ENCODE measurements at places on chromosomes 2 and 18.
A peak's percentile ranks its signal among the peaks of the same experiment; 100 is the strongest.

- DNase-seq = no peak
Measured at GRCh38 chr18:75041586-75041985, 167.4 kb downstream of the PTGR3 start.

- peak; percentile 68 for DNase-seq
Measured at GRCh38 chr2:33015421-33016142, 68.8 kb downstream of the LTBP1 start.

DNA sequence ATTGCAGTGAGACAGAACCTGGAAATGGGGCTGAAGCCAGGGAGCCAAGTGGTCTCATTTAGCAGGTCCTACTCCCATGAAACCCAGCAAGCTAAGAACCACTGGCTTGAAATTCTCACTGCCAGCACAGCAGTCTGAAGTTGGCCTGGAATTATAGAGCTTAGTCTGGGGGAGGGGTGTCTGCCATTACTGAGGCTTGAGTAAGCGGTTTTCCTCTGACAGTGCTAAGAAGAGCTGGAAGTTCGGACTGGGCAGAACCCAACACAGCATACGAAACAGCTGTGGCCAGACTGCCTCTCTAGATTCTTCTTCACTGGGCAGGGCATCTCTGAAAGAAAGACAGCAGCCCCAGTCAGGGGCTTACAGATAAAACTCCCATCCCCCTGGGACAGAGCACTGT lies 305.7 kb upstream of the SETBP1 start:
- no peak for DNase-seq

- DNase-seq = no peak
Measured at GRCh38 chr2:195105581-195105980, 551.4 kb upstream of the SLC39A10 start.

- DNase-seq = no peak
Measured at GRCh38 chr2:190877436-190877835, 3.2 kb upstream of the GLS start.

- no peak for DNase-seq
Measured at GRCh38 chr2:183408562-183408961, 284.3 kb downstream of the NUP35 start.

DNA sequence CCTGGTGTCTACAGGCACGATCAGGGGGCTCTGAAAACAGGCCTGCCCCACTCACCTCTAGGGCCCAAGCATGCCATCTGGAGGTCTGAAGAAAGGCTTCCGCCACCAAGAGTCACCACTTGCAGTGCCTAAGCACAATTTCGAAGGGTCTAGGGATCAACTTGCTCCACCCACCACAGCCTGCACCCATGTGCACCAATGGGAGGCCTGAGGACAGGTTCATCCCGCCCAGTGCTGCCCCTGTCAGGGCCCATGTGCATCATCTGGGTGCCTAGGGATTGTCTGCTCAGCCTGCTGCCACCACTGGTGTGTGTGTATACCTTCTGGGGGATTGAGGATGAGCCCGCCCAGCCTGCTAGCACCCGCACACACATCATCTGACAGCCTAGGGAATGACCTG lies 121.0 kb upstream of the ACVR1C start:
- DNase-seq = no peak

- DNase-seq = no peak
Measured at GRCh38 chr2:82317012-82317411, 2012.5 kb upstream of the LRRTM1 start.

DNA sequence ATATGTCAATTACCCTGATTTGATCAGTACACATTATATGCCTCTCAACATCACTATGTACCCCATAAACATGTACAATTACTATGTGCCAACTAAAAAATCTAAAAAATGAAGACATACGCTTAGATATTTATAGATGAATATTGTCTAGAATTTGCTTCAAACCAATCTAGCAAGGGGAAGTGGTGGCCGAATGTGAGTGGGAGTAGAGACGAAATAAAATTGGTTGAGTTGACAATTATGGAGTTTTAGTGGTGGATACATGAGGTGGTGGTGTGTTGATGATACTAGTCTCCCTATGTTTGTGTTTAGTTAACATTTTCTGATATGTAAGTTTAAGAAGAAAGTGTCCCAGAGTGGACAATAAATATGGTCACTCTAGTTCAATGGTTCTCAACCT lies 49.0 kb downstream of the SDC1 start:
- no peak for DNase-seq

DNA sequence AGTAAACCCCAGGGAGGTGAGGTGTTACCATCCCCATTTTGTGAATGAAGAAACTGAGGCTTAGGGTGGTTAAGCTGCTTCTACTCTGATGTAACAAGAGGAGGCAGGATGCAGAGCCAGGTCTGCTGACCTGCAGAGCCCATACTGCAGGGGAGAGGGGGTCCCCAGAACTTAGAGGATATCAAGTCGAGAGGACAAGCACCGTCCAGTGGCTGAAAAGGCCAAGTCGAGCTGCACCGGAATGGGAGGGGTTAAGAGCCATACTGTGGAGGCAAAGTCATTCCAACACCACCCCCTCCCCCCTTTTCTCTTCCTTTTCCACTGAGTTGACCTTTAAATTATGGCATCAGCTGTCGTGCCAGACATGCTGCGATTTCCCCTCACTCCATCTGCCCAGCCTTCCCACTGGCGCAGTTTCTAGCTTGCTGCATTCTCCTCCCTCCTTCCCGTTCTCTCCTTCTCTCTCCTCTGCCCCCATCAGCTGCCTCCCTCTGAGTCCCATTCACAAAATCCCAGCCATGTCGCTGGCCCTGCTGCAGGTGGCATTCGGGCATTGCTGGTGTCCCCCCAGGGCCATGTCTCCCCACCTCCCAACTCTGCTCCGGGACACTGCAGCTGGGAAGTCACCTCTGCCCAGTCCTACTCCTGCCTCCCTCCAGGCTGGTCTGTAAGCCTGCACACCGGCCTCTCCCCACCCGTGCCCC lies 346.9 kb downstream of the DYSF start:
- no peak for DNase-seq

DNA sequence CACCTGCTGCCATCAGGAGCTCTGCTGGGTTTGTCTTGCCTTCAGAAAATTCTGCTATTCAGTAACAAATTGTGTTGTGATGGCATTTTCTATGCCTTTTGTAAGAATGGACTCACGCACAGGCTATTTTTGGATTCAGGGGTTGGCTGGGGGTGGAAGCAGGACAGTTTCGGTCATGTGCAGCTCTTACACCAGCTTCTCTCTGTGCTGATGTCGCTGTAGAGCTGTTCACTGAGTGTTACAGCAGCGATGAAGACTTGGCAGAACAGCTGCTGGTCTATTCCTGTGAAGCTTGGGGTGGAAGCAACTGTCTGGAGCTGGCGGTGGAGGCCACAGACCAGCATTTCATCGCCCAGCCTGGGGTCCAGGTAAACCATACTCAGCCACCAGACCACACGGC lies 49.2 kb downstream of the TRPM8 start:
- no peak for DNase-seq

GRCh38 chr18:48943333-48943732 lies 7.4 kb downstream of the SMAD7 start:
- no peak for DNase-seq

DNA sequence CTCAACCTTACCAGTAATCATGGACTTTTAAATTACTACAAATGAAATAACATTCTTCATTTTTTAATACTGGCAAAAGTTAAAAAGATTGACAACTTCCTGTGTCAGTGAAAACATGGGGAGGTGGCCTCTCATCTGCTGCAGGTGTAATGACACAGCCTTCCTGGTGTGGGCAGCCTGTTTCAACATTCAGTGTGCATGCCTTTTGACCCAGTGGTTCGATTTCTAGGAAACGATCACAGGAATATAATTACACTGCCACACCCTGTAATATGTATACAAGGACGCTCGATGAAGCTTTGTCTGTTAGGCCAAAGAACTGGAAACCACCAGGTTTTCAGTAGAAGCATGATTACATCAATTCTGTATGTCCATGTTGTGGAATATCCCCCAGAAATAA lies 68.7 kb downstream of the MTHFD2 start:
- DNase-seq = peak; percentile 39

DNA sequence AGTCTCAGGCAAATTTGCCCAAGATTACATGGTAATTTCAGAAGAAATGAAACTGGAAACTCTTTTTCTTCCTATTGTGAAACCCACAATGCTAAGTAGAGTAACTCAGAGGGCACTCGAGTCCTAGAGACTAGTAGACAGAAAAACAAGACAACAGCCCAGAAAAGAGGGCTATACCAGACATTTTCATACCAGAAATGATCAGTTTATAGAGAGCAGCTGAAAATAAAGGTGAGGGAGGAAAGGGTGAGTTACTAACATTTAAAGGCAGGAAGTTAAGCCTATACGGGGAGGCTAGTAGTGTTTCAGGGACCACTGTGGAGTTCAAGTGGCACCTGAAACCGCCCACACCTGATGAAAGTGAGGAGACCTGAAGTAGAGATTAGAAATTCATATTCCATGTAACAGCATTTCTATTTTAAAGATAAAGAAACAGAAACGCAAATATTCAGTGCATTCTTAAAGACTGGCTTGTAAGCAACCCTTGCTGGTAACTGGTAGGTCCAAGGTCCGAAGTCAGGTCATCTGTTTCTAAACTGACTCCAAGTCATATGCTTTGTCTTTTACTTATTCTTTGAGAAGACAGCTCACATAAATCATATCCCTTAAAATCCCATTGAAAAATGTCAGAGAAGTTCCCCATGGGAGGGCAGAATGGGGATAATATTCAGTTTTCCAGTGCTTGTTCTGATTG lies 145.1 kb upstream of the ITGB6 start:
- no peak for DNase-seq

GRCh38 chr18:36440614-36441013 lies 143.1 kb downstream of the FHOD3 start:
- no peak for DNase-seq

DNA sequence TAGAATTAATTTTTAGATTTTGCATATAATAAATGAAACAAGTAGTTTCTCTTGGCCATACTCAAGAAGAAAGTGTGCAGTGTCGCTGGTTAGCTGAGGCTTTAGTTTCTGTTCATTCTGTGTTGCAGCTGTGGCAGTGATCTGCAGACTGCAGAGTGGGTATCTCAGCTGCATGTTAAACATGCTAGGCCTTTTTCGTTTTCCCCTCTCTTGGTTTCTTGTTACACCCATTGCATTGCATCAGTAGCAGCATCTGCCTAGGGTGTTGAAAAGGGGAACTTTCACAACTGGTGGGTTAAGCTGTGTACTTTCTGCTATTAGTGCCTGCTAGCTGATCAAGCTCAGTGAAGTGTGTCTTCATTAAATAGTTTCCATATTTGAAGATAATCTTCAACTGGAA lies 51.3 kb downstream of the ACSL3 start:
- DNase-seq = peak; percentile 33

DNA sequence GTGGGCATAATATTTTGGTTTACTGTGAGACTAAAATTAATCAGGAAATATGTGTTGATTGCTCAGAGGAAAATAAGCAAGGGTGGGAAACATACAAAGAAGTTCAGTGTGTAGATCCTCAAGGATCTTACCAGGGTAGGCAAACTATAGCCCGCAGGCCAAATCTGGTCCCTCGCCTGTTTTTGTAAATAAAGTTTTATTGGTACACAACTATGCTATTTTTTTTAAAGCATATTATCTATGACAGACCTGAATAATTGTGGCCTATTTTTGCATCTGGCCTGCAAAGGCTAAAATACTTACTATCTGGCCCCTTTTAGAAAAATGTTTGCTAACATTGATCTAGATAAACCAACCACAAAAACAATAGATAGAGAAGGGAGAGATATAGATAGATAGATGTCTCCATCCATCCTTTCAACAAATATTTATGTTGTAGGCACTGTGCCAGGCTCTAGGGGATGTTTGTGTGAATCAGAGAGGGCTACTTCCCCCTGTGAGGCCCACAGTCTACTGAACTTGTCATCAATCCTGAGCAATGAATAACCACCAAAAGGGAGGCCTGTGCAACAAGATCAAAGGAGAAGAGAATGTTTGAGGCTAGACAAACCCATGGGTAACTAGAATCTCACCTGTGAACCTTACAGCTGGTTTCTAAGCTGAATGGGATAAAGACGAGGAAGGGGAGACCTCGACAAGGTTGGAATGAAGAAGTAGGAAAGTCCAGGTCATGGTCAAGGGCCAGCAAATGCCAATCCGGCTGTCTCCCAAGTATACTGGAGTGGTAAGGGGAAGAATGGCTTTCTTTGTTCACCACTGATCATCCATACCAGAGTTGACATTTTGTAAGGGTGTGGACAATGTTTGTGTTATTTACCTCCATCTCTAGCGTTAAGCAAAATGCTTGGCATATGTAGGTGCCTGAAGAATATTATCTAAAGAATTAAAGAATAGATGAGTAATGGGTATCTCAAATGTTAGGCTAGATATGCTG lies 23.6 kb downstream of the ALPK2 start:
- no peak for DNase-seq

DNA sequence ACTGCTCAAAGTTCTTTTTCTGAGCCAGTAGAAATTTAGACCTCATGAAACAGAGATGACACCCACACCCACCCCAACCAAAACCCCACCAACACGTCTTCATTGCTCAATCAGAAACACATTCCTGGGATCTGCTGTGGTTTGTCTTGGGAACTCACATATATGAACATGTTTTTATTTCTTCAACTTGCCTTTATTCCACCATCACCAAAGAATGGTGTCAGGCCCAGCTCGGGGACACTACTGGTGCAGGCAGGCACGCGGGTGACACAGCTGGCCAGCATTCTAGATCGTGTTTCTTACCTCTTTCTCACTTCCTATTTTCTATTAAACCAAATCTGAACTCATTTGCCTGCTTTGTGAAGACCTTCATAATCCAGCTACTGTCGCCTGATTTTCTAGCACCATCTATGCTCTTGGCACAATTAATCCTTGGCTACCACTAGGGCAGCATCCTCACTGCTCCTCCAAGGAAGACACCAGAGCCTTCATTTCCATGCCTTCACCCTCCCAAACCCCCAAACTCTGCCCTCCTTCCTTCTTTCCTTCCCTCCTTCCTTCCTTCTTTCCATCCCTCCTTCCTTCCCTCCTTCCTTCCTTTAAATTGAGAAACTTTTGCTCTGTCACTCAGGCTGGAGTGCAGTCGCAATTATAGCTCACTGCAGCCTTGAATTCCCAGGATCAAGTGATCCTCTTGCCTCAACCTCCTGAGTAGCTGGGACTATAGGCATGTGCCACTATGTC lies 157.1 kb downstream of the BCL2 start:
- DNase-seq = no peak

DNA sequence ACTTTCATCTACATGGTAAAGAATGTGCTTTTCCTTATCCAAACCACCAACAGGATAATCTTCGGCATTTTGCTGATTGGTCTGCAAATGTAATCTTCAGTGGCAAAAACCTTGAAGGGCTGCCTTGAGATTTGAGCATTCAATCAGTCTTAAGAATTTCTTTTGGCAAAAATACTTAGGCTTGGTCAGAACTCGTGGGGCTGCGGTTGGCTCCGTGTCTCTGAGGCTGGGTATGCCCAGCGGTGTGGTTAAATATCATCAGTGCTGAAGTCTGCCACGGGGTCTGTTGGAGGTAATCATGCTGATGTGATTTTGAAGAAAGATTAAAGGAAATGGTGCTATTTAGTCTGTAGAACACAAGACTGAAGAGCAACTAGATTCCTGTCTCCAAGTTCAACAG lies 262.6 kb downstream of the EN1 start:
- DNase-seq = no peak

GRCh38 chr2:236776206-236776605 lies 206.6 kb downstream of the ACKR3 start:
- DNase-seq = no peak

Measured in Peyer's patch (tissue), 4 donors.